ENCODE measurements at places on chromosomes 7 and 10.

DNA sequence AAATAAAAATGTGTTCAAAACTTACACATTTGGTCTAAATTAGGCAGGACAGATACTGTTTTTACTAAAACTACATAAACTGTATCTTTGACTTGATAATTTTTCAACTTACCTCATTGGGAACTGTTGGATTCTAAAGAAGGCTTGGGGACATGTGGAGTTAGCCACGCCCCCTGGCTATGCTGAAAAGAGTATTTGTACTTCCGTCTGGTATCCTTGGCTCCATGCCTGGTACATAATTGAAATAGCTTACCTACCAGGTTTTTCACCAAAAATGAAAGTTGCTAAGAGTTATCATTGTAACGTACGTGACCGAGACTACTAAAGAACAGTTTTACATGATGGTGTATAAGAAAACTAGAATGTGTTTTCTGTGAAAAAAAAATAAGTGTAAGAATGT is 604.8 kb upstream of the IGFBP3 start:
- no peak for DNase-seq

GRCh38 chr10:22324413-22324812 is 3.5 kb downstream of the BMI1 start:
- DNase-seq: no peak

DNA sequence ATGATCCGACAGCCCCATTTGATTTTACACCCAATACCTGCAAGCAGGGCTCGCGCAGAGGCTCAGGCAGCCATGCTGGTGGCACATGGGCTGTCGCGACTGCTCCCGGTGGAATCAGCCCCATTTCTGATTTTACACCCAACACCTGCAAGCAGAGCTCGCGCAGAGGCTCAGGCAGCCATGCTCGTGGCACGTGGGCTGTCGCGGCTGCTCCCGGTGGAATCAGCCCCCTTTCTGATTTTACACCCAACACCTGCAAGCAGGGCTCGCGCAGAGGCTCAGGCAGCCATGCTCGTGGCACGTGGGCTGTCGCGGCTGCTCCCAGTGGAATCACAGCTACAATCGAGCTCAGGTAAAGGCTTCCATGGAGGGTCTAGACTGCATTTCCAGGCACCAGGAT is 244.1 kb downstream of the PTPRN2 start:
- DNase-seq: no peak

DNA sequence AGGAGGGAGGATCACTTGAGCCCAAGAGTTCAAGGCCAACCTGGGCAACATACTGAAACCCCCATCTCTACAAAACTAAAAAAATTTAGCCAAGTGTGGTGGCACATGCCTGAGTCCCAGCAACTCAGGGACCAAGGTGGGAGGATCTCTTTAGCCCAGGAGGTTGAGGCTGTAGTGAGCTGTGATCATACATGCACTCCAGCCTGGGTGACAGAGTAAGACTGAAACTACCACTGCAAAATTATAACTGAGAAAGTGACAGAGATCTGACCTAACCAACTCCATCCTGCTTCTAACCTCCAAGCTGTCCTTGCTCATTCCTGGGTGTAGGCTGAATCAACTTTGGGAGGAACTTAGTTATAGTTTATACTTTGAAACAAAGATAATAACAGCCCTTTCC is 59.4 kb downstream of the HTR7 start:
- DNase-seq: no peak

DNA sequence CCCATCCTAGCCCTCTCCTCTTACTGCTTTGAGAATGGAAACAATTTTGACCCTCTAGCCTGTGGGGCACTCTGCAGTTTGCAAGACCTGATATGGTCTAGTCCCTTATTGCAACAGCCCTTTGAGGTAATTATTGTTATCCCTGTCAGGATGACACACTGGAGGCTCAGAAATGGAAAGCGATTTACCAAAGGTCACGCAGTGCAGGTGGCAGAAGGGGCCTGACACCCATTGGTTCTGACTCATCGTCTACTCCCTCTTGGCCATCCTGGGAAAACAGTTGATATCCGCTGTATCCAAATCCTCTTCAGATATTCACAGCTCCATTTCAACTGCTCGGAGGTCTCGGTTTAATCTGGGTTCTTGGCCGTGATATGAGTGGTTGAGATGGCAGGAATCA is 44.7 kb upstream of the AQP1 start:
- no peak for DNase-seq

DNA sequence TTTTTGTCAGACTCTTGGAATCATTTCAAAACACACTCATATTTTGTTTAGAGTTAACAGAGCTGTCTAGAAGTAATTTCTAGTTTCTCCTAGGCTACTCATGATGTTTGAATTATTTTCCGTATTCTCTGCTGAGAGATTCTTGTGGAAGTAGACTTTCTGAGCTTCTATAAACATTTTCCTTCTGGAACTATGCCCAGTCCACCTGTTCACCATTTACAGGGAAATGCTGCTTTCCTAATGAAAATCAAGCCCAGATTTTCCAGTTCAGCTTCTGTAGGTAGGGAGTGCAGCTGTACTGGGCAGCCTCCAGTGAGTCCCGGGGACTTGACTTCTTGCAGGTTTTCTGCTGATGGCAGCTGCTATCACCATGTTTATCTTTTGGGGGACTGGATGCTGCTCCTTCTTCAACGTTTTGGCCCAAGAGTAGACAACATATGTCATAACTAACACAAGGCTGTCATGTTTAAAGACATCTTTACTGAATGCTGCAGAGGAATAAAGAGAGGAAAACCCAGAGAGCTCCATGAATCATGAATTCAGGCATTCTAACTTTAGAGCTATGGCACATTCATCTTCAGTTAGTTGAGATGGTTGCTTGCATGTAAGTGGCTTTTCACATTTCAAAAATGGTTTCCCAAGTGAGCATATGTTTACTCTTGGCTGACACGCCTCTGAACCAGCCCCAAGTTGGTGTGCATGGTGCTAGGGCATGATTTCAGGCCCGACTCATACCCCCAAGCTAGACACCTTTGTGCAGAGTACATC is 85.6 kb downstream of the SDK1 start:
- DNase-seq: no peak

- no peak for DNase-seq
Observed at GRCh38 chr7:151863386-151864079, 13.4 kb downstream of the PRKAG2 start.

- DNase-seq: no peak
Observed at GRCh38 chr7:14635955-14636354, 266.6 kb downstream of the DGKB start.

DNA sequence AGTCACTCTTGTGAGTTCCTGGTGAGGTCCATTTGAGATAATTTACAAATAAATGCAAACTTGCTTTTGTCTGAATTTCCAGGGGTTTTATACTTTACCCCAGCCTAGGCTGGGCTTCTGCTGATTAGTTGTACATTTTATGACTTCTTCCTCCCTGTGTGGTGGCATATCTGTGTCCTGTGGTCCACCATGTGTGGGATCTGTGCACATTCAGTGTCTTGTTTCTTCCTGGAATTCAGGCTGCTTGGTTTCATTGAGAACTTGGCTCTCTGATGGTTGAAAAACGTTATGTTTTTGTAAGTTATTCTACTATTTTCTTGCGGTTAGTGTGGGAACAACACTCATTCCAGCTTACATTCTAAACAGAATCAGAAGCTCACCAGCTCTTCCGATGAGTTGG is 523.4 kb upstream of the PFKP start:
- DNase-seq: no peak

DNA sequence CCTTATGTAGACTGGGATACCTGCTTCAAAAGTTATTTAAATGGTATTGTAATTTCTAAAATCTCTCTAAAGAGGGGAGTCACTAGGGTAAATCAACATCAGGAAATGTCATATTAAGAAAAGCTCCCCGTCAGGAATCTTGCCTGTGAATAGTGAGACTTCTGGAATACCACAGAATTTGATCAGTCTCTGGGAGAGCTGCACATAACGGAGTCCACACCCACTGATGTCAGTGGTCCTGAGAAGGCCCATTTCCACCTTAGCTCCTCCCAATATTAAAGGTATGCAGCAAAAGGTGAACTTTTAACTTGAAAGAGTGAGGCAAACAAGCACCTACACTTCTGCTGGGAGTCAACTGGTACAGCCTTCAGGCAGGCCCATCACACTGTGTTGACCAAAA is 27.3 kb downstream of the STN1 start:
- DNase-seq: no peak

GRCh38 chr10:100741378-100742075 is 3.9 kb upstream of the PAX2 start:
- DNase-seq: no peak

- no peak for DNase-seq
Observed at GRCh38 chr7:130207642-130208041, at the start of gene SSMEM1. Gene SSMEM1 (plus strand): TSS chr7:130207860. CDS start chr7:130207911, 51 bp downstream.

GRCh38 chr10:117264782-117265181 is 23.9 kb downstream of the SLC18A2 start:
- DNase-seq: no peak

DNA sequence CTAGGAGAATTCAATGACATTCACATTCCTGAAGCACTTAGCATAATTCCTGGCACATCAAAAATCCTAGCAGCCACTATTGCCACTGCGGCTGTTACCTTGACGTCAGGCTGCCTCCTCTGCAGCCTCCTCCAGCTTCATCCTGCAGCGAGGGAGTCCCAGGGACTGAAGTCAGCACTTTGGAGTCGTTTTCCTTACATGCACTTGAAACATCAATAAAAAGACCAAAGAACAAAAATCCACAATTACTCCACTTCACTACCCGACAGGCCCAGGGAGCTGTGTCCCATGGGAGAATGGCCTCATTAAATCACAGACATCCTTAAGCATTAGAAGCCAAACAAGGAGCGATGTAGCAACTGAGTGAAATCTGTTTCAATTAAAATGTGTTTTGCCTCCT is 48.6 kb upstream of the NANOS1 start:
- DNase-seq: no peak

DNA sequence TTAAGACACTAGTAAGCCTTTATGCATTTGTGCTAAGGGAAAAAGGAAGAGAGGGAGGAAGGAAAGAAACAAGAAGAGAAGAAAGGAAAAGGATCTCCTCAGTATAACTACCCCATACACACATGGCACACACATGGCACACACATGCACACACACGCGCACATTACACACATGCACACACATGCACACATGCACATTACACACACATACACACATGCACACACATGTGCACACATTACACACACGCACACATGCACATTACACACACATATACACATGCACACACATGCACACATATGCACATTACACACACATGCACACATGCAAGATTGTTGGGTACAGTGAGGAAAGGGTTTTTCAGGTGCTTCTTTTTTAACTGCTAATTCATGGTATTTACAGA is 311.2 kb downstream of the SKIDA1 start:
- DNase-seq: no peak

DNA sequence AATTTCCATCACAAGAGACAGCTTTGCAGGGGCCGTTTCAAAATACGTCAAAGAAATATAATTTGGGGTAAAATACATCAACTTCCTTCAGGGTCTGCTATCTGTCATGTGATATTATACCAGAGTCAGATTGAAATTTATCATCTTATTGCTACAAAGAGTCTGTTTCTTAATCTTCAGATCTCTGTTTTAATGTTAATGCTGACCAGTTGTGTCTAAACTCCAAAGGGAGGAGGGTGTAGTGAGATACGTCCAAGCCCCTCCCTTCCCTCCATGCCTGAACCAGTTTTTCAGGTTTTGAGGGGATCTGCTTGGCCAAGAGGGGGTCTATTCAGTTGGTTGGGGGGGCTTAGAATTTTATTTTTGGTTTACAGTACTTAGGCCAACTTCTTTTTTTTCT is 891.6 kb downstream of the GRM8 start:
- no peak for DNase-seq

GRCh38 chr10:23406409-23406808 is 32.5 kb upstream of the OTUD1 start:
- no peak for DNase-seq

DNA sequence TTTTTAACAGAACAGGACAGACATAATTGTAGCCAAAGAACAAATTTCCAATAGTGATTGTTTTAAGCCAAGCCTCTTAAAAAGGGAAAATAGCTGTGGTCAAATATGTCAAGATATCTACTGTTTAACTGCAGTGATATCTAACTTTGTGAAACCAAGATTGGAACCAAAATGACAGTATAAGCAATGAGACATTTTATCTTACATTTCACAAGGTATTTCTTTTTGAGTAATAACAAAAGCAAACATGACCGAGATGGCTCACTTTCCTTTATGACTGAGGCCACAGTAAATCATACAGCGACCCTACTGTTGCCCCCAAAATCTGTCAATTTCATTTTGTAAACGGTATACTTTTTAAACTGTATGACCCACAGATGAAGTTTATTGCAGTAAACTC is 215.8 kb downstream of the MLLT10 start:
- no peak for DNase-seq

- DNase-seq: no peak
Observed at GRCh38 chr7:149414171-149414570, 46.7 kb downstream of the ZNF777 start.

DNA sequence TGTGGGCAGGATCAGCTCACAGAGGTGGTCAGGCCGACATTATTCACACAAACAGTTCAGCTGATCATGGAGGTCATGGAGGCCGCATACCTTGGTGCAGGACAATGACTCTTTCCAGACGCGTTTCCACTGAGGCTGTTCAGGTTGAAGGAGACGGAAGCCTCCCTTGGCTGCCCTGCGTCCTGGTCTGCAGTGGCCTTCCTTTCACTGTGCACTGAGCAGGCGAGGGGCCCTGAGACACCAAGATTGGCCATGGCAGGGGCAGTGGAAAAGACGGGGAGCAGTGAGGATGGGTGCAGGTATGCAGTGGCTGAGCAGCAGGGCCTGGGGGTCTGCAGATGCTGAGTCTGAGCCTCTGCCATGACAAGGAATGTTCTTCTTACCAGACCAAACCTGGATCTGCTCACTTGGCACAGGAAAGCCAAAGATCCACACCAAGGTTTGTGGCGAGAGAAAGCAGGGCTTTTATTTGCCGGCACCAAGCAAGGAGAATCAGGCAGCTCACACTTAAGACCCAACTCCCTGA is 263.3 kb downstream of the GLRX3 start:
- no peak for DNase-seq

DNA sequence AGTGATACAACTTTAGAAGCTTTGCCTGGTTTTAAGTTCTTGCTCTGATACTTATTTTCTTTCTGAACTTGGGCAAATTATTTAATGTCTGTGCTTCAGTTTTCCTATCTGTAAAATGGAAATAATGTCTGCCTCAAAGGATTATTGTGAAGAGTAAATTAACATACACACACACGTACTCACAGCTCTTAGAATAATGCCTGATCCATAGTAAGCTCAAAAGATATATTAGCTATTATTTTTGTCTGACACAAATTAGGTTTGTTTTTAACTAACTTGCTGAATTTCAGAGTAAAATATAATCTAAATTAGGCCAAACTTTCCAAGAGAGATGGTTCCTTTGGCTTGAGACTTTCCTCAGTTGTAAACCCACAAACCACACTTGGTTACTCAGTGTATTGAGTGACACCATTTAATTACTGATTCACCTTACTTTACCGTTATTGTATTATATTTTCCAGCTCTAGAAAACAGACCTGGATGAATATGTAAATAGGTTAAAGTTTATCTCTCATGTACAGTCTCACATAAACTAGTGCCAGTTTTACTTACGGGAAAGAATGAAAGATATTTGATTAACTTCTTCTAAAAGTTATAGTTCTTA is 50.4 kb downstream of the VTI1A start:
- DNase-seq: no peak

GRCh38 chr7:140639366-140640053 is 1.1 kb downstream of the DENND2A start:
- DNase-seq: no peak

- no peak for DNase-seq
Observed at GRCh38 chr7:74015670-74016069, 12.3 kb upstream of the ELN start.

GRCh38 chr7:139875821-139876241 is 46.8 kb downstream of the TBXAS1 start:
- DNase-seq: no peak

- DNase-seq: no peak
Observed at GRCh38 chr10:69901022-69901421, 99.3 kb downstream of the COL13A1 start.

Measured in activated CD4-positive, CD25-positive, alpha-beta regulatory T cell (primary cell).